ENCODE measurements at places on chromosomes 2 and 18.

DNA sequence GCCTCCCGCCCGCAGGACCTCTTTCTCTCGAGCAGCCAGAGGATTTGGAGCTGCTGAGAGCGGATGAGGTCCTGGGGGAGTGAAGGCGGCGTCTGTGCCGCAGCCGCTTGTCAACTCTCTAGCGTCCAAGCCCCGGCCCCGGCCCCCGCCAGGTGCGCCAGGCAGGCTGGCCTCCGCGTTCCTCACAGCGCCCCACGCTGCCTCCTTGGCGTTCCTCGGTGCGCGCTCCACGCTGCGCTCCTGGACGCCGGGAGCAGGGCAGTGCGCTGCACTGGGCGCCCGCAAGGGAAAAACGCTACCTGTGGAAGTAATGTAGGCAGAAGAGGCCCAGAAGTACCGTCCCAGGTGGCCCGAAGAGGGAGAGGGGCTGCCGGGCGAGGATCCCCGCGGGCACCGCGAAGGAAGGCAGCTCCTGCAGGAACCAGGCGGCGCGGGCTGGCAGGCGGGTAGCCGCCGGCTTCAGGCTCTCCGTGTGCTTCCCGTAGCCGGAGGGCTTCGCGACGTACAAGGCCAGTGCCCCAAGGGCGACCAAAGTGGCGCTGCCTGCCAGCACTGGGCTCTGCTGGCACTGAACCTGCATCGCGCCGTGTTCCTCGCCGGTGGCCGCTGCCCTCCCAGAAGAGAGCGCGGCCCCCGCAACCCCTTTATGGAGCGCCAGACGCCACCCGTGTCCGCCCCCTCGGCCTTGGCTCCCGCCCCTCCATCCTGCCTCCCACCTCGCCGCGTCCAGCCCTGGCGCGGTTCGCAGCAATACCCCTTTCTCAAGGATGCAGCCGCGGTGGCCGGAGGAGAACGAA lies at the start of gene SRD5A2:
TSS of gene SRD5A2 (minus strand) at position 618 of the 797 bp plus-strand sequence. CDS start at position 580, 38 bp downstream.
- no peak for DNase-seq

DNA sequence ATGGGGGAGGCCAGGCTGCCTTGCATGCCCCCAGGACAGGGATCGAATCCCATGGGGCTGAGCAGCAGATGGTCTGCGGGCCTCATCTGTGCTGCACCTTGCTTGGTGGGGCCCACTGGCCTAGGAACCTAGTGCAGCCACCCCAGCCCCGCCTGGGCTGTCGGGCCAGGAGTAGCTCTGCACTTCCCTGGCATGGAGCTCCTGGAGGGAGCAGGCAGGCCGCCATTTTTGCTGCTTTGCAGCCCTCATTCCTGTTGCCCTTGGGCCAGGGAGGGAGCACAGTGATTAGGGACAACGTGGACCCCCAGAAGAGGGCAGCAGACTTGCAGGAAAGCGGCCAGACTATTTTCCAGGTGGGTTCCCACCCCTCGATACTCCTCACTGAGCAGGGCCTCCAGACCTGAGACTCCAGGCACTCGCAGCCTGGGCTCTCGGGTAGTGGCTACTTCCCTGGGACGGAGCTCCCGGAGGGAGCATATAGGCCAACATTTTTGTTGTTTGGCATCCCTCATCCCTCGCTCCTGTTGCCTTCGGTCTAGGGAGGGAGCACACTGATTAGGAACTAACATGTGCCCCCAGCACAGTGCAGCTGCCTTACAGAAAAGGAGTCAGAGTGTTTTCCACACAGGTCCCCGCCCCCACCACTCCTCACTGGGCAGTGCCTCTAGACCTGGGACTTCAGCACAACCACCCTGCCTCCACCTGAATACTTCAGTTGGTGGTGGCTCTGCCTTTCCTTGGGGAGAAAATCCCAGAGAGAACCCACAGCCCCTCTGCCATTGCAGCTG lies 99.5 kb downstream of the MAIP1 start:
- DNase-seq: no peak

DNA sequence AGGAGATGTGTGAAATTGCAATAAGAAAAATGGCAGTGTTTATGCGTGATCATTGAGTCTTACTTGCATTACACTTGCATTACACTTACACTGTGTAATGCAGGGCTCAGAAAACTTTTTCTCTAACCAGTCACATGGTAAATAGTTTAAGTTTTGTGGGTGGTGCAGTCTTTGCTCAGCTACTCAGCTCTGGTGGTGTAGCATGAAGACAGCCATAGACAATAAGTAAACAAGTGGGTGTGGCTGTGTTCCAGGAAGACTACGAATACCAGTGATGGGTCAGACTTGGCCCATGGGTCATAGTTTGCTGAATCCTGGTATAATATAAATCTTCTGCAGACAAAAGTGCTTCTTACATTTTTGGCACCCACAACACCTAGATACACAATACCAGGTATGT lies 115.6 kb upstream of the CYP1B1 start:
- DNase-seq: no peak

- no peak for DNase-seq
Observed at GRCh38 chr18:12820506-12820905, 63.5 kb downstream of the PTPN2 start.

DNA sequence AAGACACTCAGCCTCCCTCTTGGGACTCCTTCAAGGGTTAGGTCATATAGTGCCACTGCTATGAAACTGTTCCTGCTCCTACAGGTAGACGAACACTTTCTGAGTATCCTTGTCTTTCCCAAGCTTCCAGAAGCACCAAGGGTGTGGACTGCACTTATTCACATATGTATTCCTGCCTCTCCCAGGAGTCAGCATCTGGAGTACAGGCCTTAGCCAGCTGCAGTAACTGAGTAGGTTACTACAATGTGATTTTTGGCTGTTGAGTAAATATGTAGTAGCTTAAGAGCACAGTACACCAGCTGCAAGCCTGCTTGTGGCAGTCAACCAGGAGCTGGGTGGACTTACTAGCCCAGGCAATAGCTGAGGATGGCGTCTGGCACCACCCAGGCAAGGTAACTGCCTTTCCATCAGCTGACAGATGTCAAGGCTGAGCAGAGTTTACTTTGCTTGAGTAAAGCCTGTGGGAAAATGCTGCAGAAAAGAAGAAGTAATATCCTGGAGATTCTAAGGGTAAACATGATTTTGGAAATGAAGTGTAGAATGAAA lies 14.0 kb upstream of the SCLY start:
- no peak for DNase-seq

- DNase-seq: no peak
Observed at GRCh38 chr2:207565736-207566500, 36.2 kb downstream of the CREB1 start.

- DNase-seq: no peak
Observed at GRCh38 chr2:216015722-216016464, 2.5 kb upstream of the MREG start.

DNA sequence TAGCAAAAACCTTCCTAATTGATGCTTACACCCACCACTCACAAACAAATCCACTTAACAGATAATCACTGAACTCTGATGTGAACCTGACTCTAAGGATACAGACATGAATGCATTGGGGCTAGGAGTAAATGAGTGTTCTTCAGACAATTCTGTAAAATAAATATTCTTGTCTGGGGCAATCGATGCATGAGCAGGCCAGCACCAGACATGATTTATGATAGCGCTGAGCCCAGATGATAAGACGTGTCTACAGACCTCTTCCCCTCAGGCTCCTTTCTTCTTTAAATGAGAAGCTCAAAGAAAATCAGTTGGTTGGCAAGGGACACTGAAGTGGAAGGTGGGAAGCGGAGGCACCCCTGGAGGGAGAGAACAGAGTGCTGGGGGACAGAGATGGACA lies 27.3 kb upstream of the BIN1 start:
- DNase-seq: no peak

DNA sequence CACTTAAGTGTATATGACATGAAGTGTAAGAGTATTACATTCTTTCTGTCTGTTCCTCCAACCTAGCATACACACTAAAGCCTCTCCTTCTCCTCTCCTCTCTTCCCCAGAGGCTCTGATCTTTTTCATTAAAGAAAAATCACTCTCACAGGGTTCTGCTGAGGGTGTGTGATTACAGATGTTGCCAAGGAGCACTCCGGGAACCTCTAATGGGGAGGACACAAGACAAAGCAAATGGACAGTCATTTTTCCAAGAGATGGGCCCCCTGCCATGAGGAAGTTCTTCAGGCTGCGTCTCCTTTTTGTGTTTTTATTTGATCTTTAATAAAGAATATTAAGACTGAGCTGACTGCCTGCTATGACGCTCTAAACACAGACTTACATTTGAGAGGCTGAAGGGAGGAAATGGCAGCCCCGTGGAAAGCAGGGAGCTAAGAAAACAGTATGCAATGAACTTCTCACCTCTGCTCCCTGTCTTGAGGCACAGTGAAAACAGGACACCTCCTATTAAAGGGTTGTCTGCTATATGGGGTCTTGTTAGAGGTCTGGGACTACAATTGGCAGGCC lies 578.1 kb downstream of the PIK3C3 start:
- no peak for DNase-seq
